ENCODE measurements at places on chromosomes 13 and 19.

GRCh38 chr19:18558202-18558555 is 509 bp downstream of the KXD1 start:
- ATAC-seq: peak; percentile 40

DNA sequence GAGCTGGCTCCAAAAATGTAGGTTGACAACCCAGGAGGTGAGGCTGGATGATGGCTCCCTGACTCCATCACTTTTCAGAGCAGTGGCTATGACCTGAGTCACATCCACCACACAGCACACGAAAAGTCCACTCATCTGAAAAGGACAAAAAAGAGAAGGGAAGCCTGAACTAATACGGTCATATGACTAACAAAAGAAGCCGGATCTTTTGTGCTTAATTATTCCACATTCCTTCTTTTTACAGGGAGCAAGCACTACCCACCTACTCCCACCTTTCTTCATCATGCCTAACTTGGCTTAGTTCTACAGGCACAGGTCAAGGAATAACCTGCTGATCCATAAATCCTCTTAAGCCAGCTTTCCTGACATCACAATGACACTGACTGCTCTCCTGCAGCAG is 601.3 kb upstream of the MIR17HG start:
- no peak for ATAC-seq

DNA sequence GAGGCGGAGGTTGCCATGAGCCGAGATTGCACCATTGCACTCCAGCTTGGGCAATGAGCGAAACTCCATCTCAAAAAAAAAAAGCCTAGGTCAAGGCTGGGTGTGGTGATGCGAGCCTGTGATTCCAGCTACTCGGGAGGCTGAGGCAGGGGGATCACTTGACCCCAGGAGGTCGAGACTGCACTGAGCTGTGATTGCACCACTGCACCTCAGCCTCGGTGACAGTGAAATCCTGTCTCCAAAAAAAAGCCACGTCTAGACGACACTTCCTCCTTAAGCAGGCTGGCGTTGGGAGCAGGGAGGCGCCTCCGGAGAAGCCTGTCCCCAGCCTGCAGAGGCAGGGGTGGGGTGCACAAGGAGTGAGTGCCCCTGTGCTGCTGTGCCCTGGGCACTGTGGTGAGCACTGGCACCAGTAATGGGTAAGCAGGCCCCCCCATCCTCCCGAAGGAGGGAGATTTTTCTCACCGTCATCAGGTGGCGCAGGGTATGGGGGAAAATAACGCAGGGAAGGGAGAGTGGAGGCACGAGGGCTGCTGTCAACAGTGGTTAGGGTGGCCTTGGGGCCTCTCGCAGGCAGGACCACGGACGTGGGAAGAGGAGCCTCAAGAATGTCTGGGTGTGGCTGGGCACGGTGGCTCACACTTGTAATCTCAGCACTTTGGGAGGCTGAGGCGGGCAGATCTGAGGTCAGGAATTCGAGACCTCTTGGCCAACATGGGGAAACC is 706 bp downstream of the P2RY11 start:
- no peak for ATAC-seq

DNA sequence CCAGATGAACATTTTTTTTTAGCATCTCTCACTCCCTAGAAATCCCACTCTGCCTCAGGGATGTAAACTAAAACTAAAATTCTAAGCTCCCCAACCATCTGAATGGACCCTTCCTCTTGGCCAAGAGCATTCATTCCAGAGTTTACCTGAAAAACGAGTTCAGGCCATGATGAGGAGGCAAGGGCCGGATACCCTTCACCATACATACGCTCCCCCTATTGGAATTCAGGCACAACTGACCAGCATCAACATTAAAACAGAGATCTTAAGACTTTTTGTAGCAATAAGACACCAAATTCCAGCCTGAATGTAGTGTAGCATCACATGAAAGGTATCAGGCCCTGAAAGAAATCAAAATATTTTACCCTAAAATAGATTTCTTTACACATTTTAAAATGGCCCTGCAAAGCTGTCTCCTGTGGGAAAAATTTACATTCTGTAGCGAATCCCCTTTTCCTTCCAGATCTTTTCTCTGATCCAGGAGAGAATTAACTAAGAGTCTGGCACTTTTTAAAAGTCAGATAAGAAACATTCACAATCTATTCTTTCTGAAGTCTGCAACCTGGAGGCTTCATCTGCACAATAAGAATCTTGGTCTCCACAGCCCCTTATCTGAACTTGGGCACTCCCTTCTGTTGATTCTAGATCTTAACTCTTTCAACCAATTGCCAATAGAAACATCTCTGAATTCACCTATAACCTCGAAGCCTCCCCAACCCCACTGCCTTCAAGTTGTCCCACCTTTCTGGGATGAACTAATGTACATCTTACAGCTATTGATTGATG is 888.5 kb downstream of the UQCRFS1 start:
- no peak for ATAC-seq

GRCh38 chr13:113399755-113400149 is 35.8 kb upstream of the GRTP1 start:
- no peak for ATAC-seq

DNA sequence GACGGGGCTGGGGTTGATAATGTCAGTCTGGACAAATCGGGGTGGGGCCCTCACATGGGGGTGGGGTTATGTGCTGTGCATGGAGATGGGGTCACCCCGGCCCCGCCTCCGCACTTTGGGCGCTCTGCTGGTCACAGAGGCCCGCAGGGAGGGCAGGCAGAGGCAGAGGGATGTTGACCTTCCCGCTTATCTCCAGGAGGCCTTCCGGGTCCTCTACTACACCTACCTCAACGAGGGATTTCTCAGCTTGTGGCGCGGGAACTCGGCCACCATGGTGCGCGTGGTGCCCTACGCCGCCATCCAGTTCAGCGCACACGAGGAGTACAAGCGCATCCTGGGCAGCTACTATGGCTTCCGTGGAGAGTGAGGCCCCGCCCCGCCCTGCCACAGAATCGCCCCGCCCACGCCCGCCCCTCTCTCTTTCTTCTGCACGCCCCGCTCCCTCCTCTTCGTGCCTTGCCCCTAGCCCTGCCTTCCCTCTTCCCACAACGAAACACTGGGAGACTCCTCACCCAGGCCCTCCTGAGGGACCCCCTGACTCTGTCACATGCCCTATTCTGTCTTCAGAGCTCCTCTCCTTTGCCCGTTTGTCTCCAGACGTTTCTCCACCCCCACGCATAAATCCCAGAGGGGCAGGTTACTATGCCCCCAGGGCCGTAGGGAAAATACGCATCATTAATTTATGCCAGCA is 32.8 kb downstream of the TMEM161A start:
- no peak for ATAC-seq

DNA sequence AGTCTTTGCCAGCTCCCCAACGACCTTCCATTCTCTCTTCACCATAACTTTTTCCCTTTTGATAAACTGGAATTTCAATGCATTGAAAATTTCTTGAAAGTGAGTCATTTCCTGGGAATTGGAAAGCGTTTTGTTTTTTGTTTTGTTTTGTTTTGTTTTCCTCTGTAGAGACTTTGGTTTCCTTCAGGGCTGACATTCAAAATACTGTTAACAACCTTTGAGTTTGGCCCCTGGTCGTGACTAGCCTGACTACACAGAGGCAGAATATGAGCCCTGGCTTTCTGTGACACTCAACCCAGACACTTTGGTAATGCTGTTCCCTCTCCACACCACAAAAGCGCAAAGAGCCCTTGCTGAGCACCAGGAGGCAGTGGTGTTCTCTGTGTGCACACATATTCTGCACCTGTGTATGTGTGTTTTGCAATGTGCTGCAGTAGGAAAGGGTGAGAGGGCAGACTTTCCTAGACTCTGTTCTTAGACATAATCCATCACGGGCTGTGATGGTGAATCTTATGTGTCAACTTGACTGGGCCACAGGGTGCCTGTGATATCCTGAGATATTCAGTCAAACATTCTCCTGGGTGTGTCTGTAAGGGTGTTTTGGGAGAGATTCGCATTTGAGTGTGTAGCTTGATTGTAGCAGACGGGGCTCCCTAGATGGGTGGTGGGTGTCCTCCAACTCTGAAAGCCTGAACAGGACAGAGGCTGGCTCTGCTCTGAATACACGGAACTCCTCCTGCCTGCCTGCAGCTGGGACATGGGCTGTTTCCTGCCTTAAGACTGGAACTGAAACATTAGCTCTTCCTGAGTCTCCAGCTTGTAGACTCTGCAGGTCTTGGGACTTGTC is 29.5 kb upstream of the ANKRD10 start:
- peak; percentile 96 for ATAC-seq

- ATAC-seq: no peak
Measured at GRCh38 chr13:27348461-27348860, 76.0 kb upstream of the GTF3A start.

All from SK-N-SH treated with all-trans-retinoic acid at 6 μM for 48 hours (cell line).